ENCODE measurements at places on chromosomes 7 and 10.

GRCh38 chr7:99308461-99309074 is 17.1 kb upstream of the ARPC1A start:
- no peak for ATAC-seq

DNA sequence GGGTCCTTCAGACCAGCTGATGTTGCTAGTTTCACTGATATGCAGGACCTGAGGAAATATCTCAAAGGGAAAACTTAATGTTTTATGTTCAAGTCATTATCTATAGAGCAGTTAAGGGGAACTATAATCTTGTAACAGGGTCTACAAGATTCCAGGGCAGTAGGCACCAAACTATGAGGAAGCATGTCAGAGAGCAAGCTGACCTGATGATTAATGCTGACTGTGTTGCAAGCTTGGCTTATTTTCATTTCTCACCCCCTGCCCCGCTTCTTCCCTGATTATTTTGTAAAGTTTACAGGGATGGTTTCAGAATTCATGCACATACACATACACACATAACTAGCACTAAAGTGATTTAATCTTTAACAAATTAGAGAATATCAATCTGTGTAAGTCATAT is 84.3 kb upstream of the CACNA2D1 start:
- ATAC-seq: no peak

DNA sequence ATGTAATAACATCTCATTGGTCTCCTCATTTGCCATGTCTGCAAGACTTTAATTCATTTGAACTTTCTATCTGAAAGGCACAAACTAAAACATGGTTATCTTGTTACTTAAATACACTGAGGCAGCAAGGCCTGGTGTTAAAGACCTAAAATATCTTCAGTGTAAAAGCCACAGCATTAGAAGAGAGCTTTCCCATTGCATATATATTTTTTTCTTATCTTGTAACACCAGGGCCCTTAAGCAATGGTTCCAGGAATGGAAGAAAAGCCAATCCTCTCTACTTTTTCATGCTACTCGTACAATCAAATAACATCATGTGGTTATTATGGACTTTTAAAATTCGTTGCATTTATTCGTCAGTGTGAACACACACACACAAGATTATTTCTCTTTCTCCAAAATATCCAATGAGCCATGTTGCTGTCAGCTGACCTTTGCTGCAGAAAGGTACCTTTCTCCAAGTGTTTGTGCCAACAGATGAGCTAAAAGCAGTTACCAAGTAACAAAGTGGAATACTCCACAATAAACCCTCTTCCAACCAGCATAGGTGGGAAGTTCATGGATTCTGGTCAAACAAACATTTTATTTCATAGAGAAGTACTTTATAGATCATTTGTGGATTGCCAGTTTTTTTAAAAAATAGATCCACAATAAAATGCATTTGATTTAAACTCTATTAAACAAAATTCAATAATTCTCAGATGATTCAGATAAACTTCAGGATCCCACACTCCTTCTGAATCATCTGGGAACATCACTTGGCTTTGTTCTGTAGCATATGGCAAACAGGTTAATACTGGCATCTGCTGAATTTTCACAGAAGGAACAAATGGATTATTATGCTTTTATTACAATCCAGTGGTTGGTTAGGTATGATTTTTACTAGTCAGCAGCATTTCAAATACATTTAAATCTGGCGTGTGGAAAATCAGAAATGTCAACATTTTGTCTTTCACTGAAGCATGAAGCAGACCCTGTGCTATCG is 63.3 kb upstream of the AGBL3 start:
- no peak for ATAC-seq

DNA sequence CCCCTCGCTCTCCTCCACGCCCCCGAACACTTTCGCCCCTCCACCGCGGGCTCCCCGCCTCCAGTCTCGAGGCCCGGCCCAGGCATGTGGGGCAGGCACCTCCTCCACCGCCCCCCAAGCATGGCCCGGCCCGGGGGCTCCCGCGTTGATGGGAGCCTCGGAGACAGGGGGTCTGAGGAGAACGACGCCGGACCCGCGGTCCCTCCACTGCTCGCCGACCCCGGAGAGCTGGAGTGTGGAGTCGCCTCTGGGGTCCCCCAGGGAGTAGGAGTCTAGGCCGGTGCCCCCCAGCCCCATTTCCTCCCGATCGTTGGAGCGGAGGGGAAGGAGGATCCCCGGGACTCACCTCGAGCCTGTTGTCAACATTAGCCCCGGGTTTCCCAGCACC is 206 bp downstream of the UPF2 start:
- ATAC-seq: peak; percentile 56

DNA sequence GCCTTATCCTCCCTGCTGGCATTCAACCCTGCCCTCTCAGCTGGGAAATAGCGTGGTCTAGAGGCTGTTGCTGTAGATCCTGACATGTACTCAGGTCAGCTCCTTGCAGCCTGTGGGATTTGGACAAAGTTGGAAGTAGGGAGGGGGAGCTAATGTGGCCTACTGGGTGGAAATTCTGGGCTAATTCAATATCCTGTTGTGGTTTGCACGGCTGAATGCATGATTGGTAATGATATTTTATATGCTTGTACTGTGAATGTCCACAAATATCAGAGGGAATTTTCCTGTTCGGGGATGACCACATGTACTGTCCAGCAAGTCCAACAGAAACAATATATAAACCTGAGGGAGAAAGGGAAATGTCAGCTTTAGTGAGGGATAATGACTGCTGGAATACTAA is 22.1 kb upstream of the NPVF start:
- ATAC-seq: no peak

GRCh38 chr10:71659111-71659634 is 60.4 kb downstream of the C10orf105 start:
- ATAC-seq: no peak

Data from motor neuron (in vitro differentiated cells).